ENCODE measurements at places on chromosomes 13 and 19.

- DNase-seq, result no peak
Observed at GRCh38 chr19:18499055-18499775, 22.7 kb downstream of the ELL start.

DNA sequence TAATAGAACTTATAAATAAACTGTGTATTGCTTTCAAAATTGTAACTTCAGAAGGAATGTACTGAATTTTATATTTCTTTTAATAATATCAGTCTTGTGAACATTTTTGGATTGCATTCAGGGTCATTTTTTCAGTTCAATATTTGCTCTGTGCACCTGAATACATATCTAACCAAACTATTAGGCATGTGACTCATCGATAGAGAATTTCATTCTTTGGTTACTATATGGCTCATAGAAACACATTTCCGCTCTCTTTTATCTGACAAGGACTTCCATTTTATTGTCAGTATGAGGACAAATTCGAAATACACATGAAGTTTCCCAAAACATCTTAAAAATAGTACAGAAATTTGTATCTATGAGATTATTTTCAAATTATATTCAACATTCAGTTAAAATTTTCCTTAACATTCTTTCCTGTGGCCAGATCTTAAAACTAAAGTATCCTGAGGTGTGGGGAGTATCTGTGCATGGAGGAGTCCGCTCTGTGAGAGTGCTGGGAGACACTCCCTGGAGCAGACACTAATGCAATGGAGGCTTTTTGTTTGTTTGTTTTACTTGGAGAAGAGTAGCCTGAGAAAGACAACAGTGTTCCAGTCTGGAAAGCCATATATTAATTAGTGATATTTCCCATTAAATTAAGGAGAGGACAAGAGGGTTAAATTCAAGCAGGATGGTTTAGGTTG is 483.6 kb downstream of the PCDH20 start:
- DNase-seq, result peak; percentile 15

GRCh38 chr19:18480006-18480691 is 41.7 kb downstream of the ELL start:
- DNase-seq, result peak; percentile 70

GRCh38 chr13:94057618-94058186 is 421.8 kb downstream of the DCT start:
- DNase-seq, result no peak

- no peak for DNase-seq
Observed at GRCh38 chr13:80070024-80070703, 270.8 kb downstream of the SPRY2 start.

DNA sequence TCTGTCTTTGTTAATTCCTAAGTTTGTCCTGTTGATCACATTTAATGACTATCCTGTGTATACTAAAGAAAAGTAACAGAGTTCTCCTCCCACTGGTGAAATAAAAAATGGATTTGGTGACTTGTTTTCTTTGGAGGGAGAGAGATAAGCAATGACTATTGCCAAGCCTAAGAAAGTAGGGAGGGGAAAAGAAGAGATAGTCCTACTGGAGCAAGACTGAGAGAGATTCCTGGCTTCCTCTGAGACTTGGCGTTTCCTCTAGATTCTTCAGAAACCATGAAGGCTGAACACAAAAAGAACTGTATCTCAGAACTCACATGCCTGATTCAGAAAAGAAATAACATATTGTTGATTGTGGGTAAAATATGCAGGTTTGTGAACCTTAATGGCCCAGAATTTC is 406.5 kb downstream of the FOXO1 start:
- DNase-seq, result no peak

DNA sequence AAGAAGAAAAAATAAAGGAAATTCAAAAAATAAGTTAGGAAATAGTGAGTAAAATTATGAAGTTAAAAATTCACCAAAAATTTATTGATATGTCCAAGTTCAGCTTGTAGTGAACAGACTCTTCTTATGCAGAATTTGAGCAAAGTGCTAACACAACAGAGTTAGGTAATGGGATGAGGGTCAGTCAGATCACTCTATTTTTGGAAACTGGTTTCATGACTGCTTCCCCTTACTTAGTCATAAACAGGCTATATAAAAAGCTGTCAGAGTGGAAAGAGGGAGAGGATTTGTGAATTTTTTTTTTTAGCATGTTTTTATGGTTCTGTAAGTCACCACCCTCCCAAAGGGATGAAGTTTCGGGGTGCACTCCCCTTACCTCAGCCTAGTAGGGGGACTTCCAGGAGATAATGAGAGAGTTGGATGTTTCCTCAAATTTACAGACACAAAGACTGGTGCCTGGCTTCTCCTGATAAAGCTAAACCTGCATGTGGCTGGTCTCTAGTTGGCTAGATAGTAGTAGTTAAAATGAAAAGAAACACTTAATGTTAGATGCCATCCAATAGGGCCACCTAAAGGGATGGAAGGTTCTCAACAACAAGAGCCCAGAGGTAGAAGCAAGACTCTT is 4.5 kb downstream of the CPB2 start:
- no peak for DNase-seq

DNA sequence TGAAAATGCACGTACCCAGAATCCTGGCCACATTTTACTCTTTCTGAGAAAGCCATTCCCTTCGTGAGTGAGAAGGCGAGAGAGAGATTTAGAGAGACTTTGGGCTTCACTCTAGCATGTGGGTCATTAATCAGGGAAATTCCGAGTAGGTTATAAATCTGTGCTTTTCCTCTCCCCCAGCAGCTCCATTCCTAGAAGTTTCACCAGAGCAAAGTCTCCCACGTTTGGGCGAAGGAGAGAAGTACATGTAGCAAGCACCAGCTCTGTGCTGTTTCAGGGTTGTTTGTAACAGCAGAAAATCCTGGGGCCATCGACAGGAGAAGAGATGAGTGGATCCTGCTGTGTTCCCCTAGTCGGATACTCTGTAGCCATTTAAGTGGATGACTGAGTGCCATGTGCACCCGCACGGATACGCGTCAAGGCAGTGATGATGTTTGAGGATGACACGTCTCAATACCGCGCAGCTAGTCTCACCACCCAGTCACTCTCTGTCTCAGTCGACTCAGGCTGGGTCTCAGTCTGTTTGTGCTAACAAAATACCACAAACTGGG is 131.8 kb upstream of the PEG3 start:
- DNase-seq, result no peak

GRCh38 chr13:24178847-24179485 is 18.4 kb downstream of the SPATA13 start:
- peak; percentile 74 for DNase-seq

DNA sequence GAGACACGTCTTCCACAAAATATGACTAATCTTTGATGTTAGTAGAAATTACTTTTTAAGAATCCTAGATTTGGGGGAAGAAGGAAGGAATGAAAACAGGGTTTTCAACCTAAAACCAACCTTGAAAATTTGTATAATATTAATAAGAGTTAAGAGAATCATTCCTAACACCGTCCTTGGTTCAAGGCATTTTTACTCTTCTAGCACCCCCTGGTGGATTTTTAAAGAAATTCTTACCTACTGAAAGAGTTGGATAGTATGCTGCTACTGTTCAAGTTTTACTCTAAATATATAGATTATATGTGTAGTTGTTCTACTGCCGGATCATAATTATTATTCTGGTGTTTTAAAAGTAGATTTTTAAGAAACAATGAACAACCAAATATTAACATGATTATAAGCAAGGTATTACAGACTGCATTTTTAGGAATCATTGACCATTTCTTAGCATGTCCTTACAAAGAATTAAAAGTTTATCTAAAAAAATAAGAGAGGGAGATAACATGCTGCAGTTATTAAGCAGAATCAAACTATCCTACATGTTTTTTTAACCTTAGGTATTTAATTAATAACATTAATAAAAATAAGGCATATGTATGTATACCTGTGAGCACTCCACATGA is 7.4 kb upstream of the SLITRK6 start:
- DNase-seq, result peak; percentile 67

DNA sequence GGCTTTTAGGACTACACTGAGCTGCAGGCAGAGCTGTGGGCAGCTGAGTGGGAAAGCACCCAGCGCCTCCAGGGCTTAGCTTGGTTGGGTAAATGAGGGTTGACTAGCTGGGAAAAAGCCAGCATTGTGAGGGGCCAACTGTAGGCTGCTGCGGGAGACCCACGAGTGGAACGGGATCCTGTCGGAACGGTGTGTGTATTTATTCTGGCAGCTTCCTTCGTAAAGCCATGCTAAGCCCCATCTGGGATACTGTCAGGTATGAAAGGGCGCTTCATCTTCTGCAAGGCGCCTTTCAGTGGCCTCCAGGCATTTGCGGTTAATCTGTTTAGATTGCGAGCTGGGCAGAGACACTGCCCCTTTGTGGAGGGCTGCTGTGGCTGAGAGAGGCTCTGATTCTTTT is 39.5 kb upstream of the CNMD start:
- DNase-seq, result no peak

- no peak for DNase-seq
Observed at GRCh38 chr19:28582796-28583195, 630.2 kb downstream of the UQCRFS1 start.

GRCh38 chr13:23754506-23754905 is 134.7 kb downstream of the MIPEP start:
- no peak for DNase-seq

DNA sequence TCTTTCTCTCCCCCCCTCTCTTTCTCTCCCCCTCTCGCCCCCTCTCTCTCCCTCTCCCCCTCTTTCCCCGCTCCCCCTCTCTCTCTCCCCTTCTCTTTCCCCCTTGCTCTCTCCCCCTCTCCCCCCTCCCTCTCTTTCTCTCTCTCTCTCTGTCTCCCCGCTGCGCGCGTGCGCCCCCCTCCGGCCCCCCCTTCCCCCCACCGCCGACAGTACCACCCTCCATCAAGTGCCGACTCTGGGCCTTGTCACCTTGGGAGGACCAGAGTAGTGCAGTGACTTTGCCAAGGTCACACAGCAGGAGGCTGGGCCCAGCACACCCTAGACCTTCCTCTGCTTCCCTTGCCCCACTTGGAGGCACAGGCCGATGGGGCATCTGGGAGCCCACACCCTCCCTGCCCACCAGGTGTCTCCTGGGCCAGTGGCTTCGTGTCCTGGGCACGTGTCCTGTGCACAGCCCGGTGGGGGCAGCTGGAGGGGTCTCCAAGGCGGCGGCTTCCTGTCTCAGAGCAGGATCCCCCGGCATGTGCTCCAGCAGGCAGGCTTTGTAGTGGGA is 121.6 kb downstream of the KDM4B start:
- no peak for DNase-seq

DNA sequence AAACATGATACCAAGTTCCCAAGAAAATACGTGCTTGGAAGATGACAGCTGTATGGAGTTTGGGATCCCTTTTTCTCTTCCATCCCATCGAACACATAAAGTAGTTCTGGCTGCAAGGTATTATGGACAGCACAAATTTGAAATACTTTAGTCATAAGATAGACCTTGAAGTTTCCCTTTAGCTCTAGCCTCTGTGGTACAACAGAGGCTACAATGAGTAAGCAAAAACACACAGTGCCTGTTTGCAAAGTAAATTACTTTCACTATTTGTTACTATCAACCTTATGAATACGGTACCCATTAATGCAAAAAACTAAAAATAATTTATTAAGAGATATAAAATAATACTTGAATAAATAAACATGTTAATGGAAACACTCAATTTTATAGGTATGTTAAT is 21.0 kb upstream of the LRCH1 start:
- DNase-seq, result no peak

DNA sequence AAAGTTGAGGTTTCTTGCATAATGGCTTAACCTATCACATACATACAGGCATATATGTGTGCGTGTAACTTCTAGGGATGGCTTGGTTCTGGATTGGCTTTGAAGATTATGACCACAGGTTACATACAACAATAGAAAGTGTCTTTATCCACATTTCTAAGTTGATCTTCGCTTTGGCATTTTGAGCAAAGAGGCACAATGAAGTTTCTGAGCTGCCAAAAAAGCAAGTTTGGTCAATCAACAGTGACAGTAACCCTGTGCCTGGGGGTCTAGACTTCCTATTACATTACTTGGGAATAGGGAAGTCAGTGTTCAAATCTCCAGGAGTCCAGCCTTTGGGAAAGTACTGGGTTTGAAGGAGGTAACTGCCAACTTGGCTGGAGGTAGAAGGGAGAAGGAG is 3.1 kb upstream of the SOX1 start:
- no peak for DNase-seq

DNA sequence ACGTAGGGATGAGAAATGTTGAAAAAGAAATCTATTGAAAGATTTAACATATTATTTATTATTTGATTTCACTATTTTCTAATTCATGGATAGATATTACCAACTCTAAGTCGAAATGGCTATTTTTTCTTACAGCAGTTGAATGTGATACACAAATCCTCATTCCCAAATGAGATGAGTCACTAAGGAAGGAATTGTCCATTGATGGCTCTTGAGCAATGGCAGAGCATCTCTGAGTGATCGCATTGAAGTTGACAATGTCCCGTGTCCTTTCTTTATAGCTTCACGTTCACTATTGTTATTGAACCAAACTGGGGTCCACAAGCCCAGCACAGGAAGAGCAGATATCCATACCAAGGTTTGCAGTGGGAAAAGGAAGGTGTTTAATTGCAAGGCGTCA is 648.3 kb upstream of the SPRY2 start:
- DNase-seq, result peak; percentile 31

DNA sequence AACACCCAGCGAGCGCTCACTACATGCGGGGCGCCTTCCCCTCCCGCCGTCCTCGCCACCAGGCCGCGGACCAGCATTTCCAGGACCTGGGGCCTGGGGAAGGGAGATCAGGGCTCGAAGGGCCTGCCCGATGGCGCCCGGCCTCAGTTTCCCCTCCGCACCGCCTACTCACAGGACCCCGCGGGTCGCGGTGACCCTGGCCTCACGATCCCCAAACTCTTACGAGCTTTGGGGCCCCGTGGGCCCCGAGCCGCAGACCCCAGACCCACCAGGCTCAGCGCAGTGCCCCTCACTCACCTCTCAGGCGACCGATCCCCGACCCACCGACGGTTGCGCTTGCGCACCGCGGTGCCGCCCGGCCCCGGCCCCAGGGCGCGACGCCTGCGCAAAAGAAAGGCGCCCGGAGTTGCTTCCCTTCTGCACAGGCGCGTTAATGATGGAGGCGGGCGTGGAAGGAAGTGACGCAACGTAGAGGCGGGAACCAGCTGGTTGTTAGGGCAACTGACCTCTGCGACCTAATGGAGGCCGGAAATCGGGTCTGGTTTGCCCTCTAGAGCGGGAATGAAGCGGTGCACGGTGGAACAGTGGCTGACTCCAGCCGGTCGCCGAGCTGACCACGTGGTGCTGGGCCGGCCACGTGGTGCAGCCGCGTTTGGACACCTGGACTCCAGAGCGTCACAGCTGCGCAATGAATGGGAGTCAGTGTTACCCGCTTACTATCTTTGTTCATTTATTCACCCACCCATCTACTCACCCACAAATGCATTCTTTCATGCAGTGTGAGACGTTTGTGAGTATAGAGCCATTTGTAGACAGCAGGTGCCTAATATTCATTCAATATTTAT is at the start of gene SGTA:
TSS of gene SGTA (minus strand) at position 338 of the 845 bp plus-strand sequence. CDS start 14,205 bp downstream, outside the sequence.
- peak; percentile 100 for DNase-seq

GRCh38 chr19:23795462-23795861 is 36.8 kb upstream of the ZNF681 start:
- DNase-seq, result no peak

- DNase-seq, result peak; percentile 59
Observed at GRCh38 chr13:32581177-32581786, 5.0 kb upstream of the PDS5B start.

Data from ELR (cell line).